ENCODE measurements at places on chromosomes 5 and 9.
A peak's percentile ranks its signal among the peaks of the same experiment; 100 is the strongest.

DNA sequence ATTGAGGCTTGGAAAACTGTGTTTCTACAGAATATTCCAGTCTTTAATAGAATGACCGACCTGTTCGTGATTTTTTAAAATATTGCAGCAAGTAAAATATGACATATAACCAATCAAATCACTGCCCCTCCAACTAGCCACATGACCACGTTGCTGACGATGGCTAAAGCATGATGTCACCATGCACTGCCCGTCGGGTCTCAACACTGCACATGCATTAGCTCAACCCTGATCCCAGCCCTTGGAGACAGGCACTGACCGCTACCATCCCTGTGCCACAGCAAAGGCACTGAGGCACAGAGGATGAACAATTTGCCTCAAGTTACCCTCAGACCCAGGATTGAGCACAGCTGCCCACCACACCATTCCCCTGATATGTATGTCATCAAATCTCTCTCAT is 13.5 kb downstream of the DDX31 start:
- H3K27ac ChIP-seq = no peak overlapping the region
- no peak overlapping the region for H3K4me3 ChIP-seq
- no peak for DNase-seq

GRCh38 chr5:1156033-1156753 is 44.3 kb upstream of the SLC12A7 start:
- no peak overlapping the region for H3K27ac ChIP-seq
- H3K27me3 ChIP-seq = peaks cover 20% of the 10 kb centered on the region
- no peak overlapping the region for H3K4me3 ChIP-seq
- no peaks in the 10 kb centered on the region for H3K36me3 ChIP-seq
- DNase-seq = no peak

DNA sequence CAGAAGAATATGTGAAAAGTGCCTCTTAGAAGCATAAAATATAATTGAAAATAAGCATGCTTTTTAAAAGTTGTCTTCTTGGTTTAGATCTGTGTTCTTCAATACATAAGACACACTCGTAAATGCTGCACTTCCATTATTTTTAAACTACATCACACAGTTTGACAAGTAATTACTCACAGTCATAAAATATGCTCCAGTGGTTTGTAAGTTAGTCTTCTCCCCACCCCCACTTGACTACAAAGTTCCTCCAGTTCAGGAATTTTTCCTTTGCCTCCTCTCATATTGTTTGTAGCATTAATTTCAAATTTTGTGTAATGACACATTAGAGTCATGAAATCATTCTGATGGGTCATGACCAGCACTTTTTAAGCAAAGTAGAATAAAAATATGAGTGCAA is 60.3 kb upstream of the PTGER4 start:
- no peaks in the 10 kb centered on the region for H3K36me3 ChIP-seq
- H3K27ac ChIP-seq = no peak overlapping the region
- DNase-seq = no peak
- no peak overlapping the region for H3K4me3 ChIP-seq
- peaks cover 41% of the 10 kb centered on the region for H3K4me1 ChIP-seq
- H3K27me3 ChIP-seq = no peaks in the 10 kb centered on the region

- no peak overlapping the region for H3K4me3 ChIP-seq
- DNase-seq = no peak
- no peaks in the 10 kb centered on the region for H3K36me3 ChIP-seq
Measured at GRCh38 chr9:100394032-100394695, 32.8 kb upstream of the MSANTD3 start.

- no peak overlapping the region for H3K4me3 ChIP-seq
- no peaks in the 10 kb centered on the region for H3K36me3 ChIP-seq
- H3K4me1 ChIP-seq = peaks cover 33% of the 10 kb centered on the region
- H3K27me3 ChIP-seq = no peaks in the 10 kb centered on the region
- no peak overlapping the region for H3K27ac ChIP-seq
Measured at GRCh38 chr5:55541056-55541635, 6.4 kb upstream of the PLPP1 start.

- no peaks in the 10 kb centered on the region for H3K36me3 ChIP-seq
- H3K4me1 ChIP-seq = no peaks in the 10 kb centered on the region
- no peak overlapping the region for H3K27ac ChIP-seq
- no peak overlapping the region for H3K4me3 ChIP-seq
- H3K27me3 ChIP-seq = no peaks in the 10 kb centered on the region
Measured at GRCh38 chr5:175920231-175920811, 47.8 kb downstream of the THOC3 start.

GRCh38 chr9:69583645-69584234 is 88.4 kb downstream of the APBA1 start:
- no peaks in the 10 kb centered on the region for H3K27me3 ChIP-seq
- no peak overlapping the region for H3K27ac ChIP-seq

DNA sequence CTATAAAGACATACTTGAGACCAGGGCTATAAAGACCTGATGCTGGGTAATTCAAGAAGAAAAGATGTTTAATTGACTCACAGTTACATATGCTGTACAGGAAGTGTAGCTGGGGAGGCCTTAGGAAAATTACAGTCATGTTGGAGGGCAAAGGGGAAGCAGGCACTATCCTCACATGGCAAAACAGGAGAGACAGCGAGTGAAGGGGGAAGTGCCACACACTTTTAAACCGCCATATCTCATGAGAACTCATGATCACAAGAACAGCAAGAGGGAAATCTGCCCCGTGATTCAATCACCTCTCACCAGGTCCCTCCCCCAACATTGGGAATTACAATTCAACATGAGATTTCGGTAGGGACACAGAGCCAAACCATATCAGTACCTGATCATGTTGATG is 89.9 kb upstream of the ADAMTSL1 start:
- H3K4me1 ChIP-seq = no peaks in the 10 kb centered on the region
- no peaks in the 10 kb centered on the region for H3K36me3 ChIP-seq
- DNase-seq = no peak

GRCh38 chr5:167248257-167248656 is 1043.2 kb upstream of the WWC1 start:
- no peaks in the 10 kb centered on the region for H3K27me3 ChIP-seq
- no peak for DNase-seq
- no peaks in the 10 kb centered on the region for H3K4me1 ChIP-seq
- no peaks in the 10 kb centered on the region for H3K36me3 ChIP-seq
- H3K4me3 ChIP-seq = no peak overlapping the region
- H3K27ac ChIP-seq = no peak overlapping the region

- H3K4me1 ChIP-seq = no peaks in the 10 kb centered on the region
- H3K27me3 ChIP-seq = no peaks in the 10 kb centered on the region
- H3K27ac ChIP-seq = no peak overlapping the region
- H3K36me3 ChIP-seq = no peaks in the 10 kb centered on the region
Measured at GRCh38 chr9:98660541-98660940, 48.2 kb downstream of the GABBR2 start.

DNA sequence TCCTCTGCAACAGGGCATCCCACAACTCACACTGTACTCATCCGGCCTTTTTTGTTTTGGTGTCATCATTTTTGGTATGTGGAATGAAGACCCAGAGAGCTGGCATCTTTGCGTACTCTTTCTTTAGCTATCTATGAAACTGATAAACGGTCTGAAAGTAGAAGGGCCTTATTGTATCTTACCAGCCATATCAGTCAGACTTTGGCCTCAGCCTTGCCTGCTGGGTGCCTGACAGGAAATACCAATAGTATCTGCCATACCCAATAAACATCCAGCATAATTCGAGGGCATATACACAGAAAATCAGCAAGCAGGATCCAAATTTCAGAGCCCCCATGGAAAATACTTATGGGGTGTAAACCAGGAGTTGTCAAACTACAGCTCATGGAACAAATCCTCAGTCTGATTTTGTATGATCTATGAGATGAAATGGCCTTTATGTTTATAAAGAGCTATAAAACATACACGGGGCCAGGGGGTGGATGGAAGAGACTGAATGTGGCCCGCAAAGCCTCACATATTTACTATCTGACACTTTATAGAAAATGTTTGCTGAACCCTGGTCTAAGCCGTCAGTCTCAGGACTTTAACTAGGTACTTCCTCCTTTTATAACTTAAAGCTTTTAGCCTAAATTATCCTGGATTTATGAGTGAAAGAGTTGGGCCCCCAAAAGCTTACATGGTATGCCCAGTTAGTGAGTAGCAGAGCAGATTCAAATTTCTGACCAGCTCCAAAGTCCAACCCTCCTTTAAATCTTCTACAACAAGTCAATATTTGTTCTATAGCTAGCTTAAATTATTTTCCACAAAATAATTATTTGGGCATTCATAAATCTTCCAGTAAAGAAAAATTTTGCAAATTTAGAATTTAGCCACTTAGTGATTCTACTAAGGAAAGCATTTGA is 308.0 kb upstream of the PUM3 start:
- H3K27ac ChIP-seq = no peak overlapping the region
- no peaks in the 10 kb centered on the region for H3K36me3 ChIP-seq
- H3K27me3 ChIP-seq = no peaks in the 10 kb centered on the region
- H3K4me3 ChIP-seq = no peak overlapping the region

GRCh38 chr9:84218322-84218721 is 122.2 kb downstream of the SLC28A3 start:
- no peak overlapping the region for H3K27ac ChIP-seq
- no peaks in the 10 kb centered on the region for H3K27me3 ChIP-seq
- no peaks in the 10 kb centered on the region for H3K4me1 ChIP-seq

DNA sequence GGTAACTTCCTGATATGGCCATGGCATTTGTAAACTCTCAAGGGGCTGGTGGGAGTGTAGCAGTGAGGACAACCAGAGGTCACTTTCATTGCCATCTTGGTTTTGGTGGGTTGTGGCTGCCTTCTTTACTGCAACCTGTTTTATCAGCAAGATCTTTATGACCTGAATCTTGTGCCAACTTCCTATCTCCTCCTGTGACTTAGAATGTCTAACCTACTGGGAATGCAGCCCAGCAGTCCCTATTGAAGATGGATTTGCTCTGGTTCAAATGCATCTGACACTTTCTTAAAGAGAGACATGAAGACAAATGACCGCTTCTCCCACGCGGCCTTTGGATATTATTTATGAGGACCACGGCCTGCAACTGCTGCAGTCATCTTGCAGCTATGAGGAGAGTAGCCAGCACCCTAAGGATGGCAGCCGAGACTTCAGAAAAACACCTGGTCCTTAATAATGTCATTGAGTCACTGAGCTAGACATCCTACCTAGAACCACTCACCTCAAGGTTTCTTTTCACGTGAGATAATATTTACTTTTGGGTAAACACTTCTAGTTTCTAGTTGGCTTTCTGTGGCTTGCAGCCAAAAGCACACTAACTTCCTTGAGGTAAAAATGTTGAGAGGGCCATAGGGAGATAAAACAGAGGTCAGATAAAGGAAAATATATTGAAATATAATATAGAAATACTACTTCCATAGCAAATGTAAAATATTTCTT is 28.2 kb downstream of the CETN3 start:
- no peaks in the 10 kb centered on the region for H3K4me1 ChIP-seq
- no peaks in the 10 kb centered on the region for H3K36me3 ChIP-seq
- no peak for DNase-seq
- no peak overlapping the region for H3K4me3 ChIP-seq

DNA sequence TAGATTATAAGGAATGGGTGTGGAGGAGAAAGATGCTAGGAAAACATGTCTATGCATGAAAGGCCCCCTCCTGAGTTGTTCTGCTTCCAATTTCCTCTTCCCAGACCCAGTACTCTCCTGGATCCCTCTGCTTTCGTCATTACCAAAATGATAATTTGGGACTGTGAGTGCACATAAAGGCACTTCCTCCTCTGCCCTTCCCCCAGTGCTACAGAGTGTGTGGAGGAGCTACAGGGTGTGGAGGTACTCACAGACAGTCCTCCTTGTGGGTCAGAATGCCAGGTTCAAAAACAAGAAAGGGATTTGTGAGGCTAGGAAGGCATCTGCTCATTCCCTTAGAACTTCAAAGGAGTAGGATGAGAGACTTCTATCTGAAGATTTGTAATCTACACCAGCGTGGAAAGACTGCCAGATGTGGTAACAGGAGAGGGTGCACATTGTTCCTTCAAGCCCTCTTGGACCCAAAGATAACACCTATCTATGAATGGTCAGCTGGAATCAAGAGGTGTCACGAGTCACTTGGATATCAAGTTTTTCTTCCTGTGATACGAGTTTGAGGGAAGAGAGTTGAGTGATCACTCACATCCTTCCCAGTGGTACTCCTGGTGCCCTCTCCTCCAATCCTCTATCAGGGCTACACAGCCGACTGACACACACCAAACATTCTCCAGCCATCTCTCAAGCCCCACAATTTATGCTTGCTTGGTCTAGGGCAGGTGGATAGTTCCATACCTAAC is 201.1 kb downstream of the EPB41L4A start:
- H3K27ac ChIP-seq = no peak overlapping the region
- no peaks in the 10 kb centered on the region for H3K36me3 ChIP-seq
- no peak overlapping the region for H3K4me3 ChIP-seq
- H3K4me1 ChIP-seq = no peaks in the 10 kb centered on the region
- DNase-seq = no peak

GRCh38 chr5:96293966-96294883 is 138.8 kb downstream of the PCSK1 start:
- no peaks in the 10 kb centered on the region for H3K27me3 ChIP-seq
- no peaks in the 10 kb centered on the region for H3K4me1 ChIP-seq
- H3K27ac ChIP-seq = no peak overlapping the region
- no peaks in the 10 kb centered on the region for H3K36me3 ChIP-seq
- DNase-seq = no peak

DNA sequence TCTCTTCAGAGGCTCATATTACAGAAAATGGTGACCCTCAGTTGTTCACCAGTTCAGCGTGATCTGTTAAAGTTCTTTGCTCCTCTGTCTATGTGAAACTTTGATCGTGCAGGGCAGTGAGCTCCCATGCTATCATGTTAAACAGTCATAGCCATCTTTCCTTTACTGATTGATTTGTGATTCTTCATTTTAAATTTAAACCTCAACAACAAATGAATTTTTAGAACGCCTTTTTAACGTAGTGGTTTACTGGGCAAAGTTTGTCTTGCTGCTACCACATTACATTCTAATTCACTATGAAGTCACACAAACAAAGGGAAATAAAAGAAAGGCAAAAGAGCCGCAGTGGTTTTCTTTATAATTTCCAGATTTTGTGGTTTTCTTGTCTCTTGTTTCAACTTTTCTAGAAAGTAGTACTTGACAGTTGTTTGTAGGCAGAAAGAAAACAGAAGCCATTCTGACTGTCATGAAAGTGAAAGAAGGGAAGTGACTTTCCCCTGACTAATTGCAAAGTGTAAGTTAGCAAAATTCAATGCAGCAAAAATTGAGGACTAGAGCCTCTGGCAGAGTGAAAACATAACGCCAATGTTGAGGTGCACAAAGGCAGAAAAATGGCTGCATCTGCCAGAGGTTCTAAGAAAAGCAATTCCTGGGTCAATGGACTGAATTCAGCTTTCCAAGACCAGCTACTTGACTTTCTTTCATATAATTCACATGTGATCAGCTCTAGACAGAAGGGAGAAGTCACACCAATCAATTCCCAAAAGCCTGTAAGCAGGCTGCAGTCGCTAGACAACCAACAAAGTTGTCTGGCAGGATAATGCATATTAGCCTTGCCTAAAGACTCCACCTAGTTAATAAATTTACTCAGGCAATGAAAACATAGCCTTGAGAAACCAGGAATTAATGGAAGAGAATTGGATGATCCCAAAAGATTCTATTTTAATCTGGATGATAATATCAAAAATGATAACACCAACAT is 7.1 kb upstream of the IFNA6 start:
- DNase-seq = no peak
- H3K4me3 ChIP-seq = peak overlapping the region; percentile 36
- H3K4me1 ChIP-seq = peaks cover 14% of the 10 kb centered on the region
- H3K27ac ChIP-seq = no peak overlapping the region
- no peaks in the 10 kb centered on the region for H3K27me3 ChIP-seq
- H3K36me3 ChIP-seq = no peaks in the 10 kb centered on the region
